Cortex of kidney (tissue), 1 donor: ENCODE measurements at places on chromosomes 5 and 9.

DNA sequence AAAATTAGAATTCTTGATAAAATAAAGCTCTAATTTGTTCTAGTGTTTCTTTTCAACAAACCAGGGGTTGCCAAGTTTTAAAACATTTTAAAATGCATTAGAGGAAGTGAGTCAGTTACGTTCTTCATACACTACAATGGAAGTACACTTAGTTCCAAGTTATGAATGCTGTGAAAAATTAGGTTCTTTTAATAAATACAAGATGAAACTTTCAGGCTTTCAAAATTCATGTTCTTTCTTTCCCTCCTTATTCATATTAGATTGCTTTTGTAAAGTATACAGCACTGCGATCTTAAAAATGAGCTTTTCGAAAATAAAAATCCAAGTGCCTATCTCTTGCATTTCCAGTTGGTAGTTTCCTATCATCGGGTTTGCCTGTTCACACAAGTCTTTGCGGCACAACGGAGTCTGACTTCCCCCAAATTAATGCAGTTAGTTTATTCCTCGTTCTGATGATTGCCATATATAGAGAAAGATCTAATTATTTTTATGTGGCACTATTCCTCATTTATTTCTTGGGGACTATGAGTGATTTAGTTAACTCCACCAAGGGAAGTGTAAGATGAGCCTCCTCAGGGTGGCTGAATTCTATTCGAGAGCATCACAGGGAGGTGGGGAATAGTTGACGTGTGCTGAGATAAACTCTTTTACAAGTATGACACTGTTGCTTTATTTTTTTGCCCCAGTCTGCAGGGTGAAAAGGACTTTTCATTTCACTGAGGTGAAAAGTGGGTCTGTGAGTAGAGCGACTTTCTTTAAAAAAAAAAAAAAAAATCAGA lies 238.2 kb downstream of the CD180 start:
- no peak for DNase-seq

DNA sequence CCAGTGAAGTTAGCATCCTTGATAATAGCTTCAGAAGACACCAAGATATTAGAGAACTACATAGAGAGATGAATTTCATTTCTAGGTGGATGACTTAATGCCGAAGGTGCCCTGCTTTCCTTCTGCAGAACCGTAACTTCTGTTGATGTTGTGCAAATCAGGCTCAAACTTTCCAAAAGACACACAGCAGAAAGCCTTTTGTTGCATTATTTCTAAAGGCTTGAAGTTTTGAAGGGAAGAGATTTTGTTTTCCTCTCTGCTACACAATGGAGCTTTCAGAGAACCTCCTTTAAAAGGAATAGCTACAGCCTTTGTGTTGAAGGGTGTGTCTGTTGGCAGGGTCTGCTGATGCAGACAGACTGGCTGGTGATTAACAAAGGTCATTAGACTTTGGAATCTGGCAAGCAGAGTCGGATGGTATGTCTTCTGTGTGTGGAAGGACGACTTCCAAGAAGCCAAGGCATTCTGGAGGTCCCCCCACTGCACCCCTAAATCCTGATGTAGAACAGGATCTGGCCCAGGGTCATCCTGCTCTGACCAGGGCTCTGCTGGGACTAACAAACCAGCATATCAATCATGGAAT lies 57.8 kb downstream of the ZNF462 start:
- no peak for DNase-seq

- no peak for DNase-seq
Measured at GRCh38 chr9:86163503-86163902, 64.1 kb upstream of the GOLM1 start.

GRCh38 chr9:27925815-27926214 lies 352.5 kb upstream of the C9orf72 start:
- DNase-seq: no peak

GRCh38 chr5:91379246-91379913 lies 3.7 kb downstream of the ARRDC3 start:
- DNase-seq: no peak

GRCh38 chr5:123119334-123119986 lies 30.4 kb downstream of the PRDM6 start:
- no peak for DNase-seq

DNA sequence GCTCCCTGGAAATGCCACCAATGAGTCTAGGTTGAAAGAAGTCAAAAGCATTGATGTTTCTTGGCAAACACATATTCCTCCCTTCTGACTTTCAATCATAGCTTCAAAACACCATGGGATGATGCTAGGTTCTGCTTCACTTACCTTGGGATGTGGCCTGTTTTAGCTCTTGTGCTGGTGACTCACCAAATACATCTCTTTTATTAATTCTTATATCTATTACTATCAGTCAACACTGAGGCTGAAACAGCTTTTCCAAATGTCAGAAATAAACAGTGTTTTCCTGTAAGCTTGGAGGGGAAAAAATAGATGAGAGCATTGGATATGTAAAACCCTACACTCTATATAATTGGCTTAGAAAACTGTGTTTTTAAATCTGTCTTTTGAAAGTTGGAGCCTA lies 245.4 kb upstream of the NREP start:
- DNase-seq: no peak

DNA sequence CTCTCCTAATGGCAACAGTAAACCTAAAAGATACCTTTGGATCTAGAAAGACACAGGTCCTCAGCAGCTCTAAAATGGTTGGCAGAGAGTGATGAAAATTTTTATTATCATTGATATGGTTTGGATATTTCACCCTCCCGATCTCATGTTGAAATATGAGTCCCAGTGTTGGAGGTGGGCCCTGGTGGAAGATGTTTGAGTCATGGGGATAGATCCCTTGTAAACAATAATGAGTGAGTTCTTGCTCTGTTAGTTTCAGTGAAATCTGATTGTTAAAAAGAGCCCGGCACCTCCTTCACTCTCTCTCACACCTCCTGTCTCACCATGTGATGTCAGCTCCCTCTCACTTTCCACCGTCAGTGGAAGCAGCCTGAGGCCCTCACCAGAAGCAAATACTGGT lies 117.7 kb downstream of the FRMD3 start:
- no peak for DNase-seq

- no peak for DNase-seq
Measured at GRCh38 chr9:81850724-81851123, 77.5 kb upstream of the SPATA31D4 start.

- DNase-seq: no peak
Measured at GRCh38 chr9:138099803-138100598, 222.4 kb downstream of the CACNA1B start.

GRCh38 chr5:75640826-75641225 lies 29.6 kb downstream of the ANKDD1B start:
- DNase-seq: no peak

DNA sequence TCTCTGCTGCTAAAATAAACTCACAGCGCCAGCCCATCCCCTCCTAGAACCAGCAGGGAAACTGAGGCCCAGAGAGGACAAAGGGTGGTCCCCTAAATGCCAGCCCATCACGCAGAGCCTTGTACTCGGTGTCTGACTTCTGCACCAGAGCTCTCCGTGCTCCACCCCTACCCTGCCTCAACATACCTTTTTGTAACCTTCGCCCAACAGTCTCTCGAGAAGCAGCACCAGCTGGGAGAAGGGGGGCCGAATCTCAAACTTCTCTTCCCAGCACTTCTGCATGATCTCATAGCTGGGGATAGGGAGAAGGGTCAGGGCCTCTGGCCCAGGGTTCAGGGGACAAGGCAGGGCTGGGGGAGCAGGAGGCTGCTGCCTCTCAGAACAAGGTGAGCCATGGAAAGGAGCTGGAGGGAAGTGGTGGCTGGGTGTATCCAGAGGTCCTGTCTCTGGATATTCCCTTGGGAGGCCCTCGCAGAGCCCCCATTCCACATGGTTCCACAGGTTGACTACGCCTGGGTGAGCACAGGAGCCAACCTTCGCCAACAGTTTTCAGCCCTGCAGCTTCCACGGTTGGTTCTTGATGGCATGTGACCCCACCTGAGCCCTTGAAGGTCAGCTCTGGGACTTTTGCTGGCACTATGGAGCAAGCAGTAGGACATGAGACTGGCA lies 32.3 kb upstream of the CSF1R start:
- no peak for DNase-seq

GRCh38 chr9:3343671-3344070 lies 182.1 kb downstream of the RFX3 start:
- no peak for DNase-seq

DNA sequence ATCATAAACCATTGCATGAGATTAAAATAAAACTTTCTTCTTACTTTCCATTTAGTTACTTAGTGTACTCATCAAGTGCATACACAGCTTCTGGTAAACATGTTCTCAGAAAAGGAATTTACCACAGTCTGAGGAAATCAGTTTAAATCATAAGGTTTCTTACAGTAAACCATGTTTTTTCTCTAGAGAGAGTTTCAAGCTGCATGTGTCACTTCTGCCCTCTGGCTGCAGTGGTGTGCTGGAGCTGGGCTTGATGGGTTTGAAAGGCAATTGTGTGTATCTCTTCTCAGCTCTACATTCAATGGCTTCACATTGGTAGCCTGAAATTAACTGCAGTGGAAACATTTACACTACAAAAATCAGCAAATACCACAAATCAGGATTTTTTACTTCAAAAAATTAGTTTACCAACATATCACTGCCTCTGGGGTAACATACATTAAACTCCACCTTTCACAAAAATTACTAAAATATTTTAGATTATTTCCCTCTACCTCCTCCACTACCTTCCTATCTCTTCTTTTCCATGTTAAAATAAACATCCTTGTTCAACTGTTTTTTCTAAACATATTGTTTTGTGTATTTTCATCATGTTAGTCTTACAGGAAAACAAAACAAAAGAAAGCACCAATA lies 414.3 kb downstream of the ANXA1 start:
- no peak for DNase-seq

- DNase-seq: no peak
Measured at GRCh38 chr9:134333874-134334581, 7.8 kb downstream of the RXRA start.

DNA sequence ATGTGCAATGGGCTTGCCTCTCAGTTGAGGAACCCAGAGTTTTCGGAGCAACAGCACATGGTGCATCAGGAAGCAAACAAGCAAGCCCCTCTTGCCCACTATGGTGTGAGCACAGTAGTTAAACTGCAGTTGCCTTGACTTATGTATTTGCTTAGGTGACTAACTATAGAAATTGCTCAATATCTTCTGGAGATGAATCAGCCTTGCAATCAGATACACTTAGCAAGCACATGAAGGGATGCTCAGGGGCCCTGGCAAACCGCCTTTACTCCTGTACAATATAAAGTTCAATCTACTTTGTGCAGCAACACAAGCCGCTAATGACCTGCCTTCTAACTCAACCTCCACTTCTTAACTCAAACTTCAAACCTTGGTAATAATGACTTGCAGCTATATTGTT lies 581.7 kb upstream of the RIOK2 start:
- DNase-seq: no peak

- no peak for DNase-seq
Measured at GRCh38 chr9:126337729-126338372, 11.2 kb downstream of the MVB12B start.

DNA sequence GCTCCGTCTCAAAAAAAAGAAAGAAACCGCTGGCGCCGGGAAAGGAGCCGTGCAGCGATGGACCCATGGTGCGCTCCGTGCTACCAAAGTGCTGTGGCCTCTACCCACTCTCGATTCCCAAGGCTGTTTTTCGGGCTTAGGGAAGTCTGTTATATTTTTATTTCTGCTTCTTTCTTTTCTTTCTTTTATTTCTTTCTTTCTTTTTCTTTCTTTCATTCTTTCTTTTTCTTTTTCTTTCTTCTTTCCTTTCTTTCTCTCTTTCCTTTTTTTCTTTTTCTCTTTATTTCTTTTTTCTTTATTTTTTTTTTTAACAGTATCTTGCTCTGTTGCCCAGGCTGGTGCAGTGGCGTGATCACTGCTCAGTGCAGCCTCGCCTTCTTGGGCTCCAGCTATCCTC lies 87.5 kb downstream of the ANXA2R start:
- DNase-seq: no peak

DNA sequence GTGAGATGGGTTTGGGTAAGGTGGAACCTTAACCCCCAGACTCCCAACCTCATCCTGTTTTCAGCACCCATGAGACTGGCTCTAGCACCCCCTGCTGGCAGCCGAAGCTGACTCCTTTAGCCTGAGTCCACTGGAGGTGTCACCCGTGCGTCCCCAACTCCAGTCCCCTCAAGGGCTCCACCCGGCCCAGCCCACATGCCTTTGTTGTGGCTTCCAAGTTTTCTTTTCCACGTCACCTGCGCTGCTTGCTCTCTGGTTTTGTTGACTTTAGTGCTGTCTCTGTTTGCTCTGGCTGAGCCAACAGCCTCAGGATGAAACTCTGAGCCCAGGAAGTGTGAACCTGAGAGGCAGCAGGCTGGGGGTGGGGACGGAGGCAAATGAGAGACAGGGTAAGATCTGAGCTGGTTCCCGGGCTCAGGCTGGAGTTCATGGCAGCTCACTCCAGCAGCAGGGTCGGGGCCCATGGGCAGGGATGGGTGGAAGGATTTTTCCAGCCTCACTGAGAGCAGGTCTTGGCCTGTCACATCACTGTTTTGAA lies 13.2 kb upstream of the AQP7 start:
- no peak for DNase-seq

DNA sequence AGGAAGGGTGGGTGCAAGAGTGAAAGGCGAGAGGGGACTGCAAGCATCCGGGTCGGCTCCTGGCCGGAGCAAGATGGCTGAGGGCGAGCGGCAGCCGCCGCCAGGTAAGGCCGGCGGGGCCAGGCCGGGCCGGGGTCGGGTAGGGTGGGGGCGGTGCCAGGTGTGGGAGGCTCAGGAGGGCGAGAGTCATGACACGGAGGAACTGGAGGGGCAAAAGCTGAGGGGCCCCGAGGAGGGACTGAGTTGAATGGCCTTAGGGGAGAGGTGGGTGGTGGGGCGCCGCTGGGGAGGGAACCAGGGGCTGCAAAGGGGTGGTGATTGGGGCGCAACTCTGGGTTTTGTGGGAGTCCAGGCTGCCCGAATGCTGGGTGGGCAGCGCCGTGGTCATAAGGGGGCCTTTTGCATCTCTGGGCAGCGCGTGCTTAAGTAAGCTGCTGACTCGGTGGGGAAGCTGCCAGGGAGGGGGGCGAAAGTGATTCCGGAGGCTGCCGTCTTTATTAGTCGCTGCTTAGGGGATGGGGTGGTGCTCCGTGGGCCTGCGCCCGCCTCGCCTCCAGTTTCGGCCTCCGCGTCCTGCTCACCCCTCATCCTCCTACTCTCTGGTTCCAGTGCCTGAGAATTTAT lies 425 bp downstream of the PTPA start:
- no peak for DNase-seq

GRCh38 chr9:120610975-120611689 lies 31.2 kb upstream of the CDK5RAP2 start:
- DNase-seq: no peak
